PC-9 (cell line): ENCODE measurements at places on chromosomes 1 and 21. TPM values are rescaled to one million over a fixed set of nuclear protein-coding genes. Genes with fewer than 3 reads are reported as not detected.

Gene CELA2A
- not detected in 2 replicates for total RNA-seq

Gene KIF14
- 22.8 and 30.0 TPM in 2 replicates for total RNA-seq

Gene SLC35A3
- total RNA-seq, result 22.9 and 23.5 TPM in 2 replicates

Gene CBR3
- 20.1 and 23.6 TPM in 2 replicates for total RNA-seq

DNA sequence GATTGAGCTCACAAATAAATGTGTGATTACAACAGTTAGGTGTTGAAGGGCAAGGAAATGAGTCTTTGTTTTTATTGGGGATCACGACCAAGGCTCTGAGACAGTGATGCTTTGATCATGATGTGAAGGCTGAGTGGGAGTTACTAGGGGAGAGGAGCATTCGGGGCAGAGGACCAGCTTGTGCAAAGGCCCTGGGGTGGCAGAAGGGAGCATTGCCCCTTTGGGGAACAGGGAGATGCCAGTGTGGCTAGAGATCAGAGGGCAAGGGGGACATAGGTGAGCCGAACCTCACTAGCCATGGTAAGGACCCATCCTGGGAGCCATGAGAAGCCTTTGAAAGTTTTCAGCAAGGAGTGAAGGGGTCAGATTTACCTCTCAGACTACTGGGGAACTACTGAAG is 31.1 kb downstream of the TNFRSF8 start:
- no peak overlapping the region for H3K27ac ChIP-seq
- no peak for DNase-seq
- no peak overlapping the region for H3K4me3 ChIP-seq
- H3K4me1 ChIP-seq, result no peaks in the 10 kb centered on the region
- H3K36me3 ChIP-seq, result no peaks in the 10 kb centered on the region
- peaks cover 5% of the 10 kb centered on the region; the same call in 1 of the 2 replicates for H3K27me3 ChIP-seq

- H3K27me3 ChIP-seq, result no peaks in the 10 kb centered on the region
- no peak overlapping the region for H3K4me3 ChIP-seq
- peaks cover 37% of the 10 kb centered on the region for H3K4me1 ChIP-seq
- H3K36me3 ChIP-seq, result no peaks in the 10 kb centered on the region
Measured at GRCh38 chr21:31360717-31361116, 16.7 kb upstream of the TIAM1 start.

GRCh38 chr21:26544201-26544775 is 28.8 kb downstream of the CYYR1 start:
- no peak overlapping the region for H3K4me3 ChIP-seq
- H3K36me3 ChIP-seq, result no peaks in the 10 kb centered on the region
- H3K4me1 ChIP-seq, result no peaks in the 10 kb centered on the region
- H3K27me3 ChIP-seq, result no peaks in the 10 kb centered on the region

- no peaks in the 10 kb centered on the region for H3K4me1 ChIP-seq
- no peaks in the 10 kb centered on the region for H3K36me3 ChIP-seq
- no peak overlapping the region for H3K4me3 ChIP-seq
- DNase-seq, result no peak
- H3K27me3 ChIP-seq, result peaks cover 60% of the 10 kb centered on the region
- no peak overlapping the region for H3K27ac ChIP-seq
Measured at GRCh38 chr1:7444363-7444762, 326.7 kb upstream of the VAMP3 start.

DNA sequence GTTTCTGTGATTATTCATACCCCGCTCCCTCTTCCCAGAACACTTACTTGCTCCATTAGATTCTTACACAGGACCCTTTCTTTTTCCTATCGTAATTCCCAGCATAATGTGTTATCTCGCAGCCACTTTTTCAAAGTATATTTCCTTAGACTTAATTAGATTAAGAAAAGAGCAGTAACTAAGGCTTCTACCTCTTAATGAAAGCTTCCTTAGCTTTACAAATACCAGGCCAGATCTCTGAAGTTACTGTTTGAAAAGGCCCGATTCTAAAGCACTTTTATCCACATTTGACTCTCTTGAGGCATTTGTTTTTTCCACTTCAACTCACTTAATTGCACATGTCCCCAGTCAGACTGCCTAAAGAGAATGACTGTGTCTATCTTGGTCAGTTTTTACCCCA is 1264.3 kb upstream of the ADGRL2 start:
- DNase-seq, result no peak
- H3K4me1 ChIP-seq, result 0 out of 2 replicates have a peak, but pooled peaks cover 6% of the 10 kb centered on the region
- H3K4me3 ChIP-seq, result no peak overlapping the region
- H3K27ac ChIP-seq, result no peak overlapping the region
- no peaks in the 10 kb centered on the region for H3K27me3 ChIP-seq

- peak overlapping the region; percentile 92 for H3K4me3 ChIP-seq
- H3K36me3 ChIP-seq, result no peaks in the 10 kb centered on the region
- no peaks in the 10 kb centered on the region for H3K27me3 ChIP-seq
- peak overlapping the region; percentile 27 for H3K27ac ChIP-seq
- H3K4me1 ChIP-seq, result peaks cover 36% of the 10 kb centered on the region
- DNase-seq, result no peak
Measured at GRCh38 chr21:26168371-26168770, 2.2 kb downstream of the APP start.

- peaks cover 9% of the 10 kb centered on the region for H3K4me1 ChIP-seq
- no peak overlapping the region for H3K27ac ChIP-seq
- DNase-seq, result no peak
- H3K27me3 ChIP-seq, result peaks cover 28% of the 10 kb centered on the region; the same call in 1 of the 2 replicates
- no peaks in the 10 kb centered on the region for H3K36me3 ChIP-seq
Measured at GRCh38 chr1:156669794-156670193, 7.4 kb downstream of the NES start.

GRCh38 chr1:109802136-109802900 is 38.6 kb upstream of the EPS8L3 start:
- H3K27me3 ChIP-seq, result no peaks in the 10 kb centered on the region
- no peak overlapping the region for H3K27ac ChIP-seq

GRCh38 chr21:29299916-29300806 is 1.4 kb downstream of the BACH1 start:
- H3K4me3 ChIP-seq, result peak overlapping the region; percentile 92
- no peaks in the 10 kb centered on the region for H3K36me3 ChIP-seq
- H3K4me1 ChIP-seq, result peaks cover 38% of the 10 kb centered on the region
- peak overlapping the region; percentile 91 for H3K27ac ChIP-seq
- no peaks in the 10 kb centered on the region for H3K27me3 ChIP-seq
- DNase-seq, result peak; percentile 39

- no peak overlapping the region for H3K4me3 ChIP-seq
- H3K4me1 ChIP-seq, result peaks cover 50% of the 10 kb centered on the region
- no peak for DNase-seq
- H3K27ac ChIP-seq, result no peak overlapping the region
Measured at GRCh38 chr1:109252893-109253802, 3.8 kb downstream of the CELSR2 start.

- H3K4me1 ChIP-seq, result no peaks in the 10 kb centered on the region
- DNase-seq, result no peak
- no peaks in the 10 kb centered on the region for H3K27me3 ChIP-seq
Measured at GRCh38 chr1:13549521-13549920, 34.1 kb upstream of the PDPN start.

- no peaks in the 10 kb centered on the region for H3K27me3 ChIP-seq
- H3K4me3 ChIP-seq, result no peak overlapping the region
- H3K4me1 ChIP-seq, result peaks cover 43% of the 10 kb centered on the region
- no peak for DNase-seq
- no peak overlapping the region for H3K27ac ChIP-seq
Measured at GRCh38 chr1:84264961-84265360, 36.5 kb upstream of the SAMD13 start.

DNA sequence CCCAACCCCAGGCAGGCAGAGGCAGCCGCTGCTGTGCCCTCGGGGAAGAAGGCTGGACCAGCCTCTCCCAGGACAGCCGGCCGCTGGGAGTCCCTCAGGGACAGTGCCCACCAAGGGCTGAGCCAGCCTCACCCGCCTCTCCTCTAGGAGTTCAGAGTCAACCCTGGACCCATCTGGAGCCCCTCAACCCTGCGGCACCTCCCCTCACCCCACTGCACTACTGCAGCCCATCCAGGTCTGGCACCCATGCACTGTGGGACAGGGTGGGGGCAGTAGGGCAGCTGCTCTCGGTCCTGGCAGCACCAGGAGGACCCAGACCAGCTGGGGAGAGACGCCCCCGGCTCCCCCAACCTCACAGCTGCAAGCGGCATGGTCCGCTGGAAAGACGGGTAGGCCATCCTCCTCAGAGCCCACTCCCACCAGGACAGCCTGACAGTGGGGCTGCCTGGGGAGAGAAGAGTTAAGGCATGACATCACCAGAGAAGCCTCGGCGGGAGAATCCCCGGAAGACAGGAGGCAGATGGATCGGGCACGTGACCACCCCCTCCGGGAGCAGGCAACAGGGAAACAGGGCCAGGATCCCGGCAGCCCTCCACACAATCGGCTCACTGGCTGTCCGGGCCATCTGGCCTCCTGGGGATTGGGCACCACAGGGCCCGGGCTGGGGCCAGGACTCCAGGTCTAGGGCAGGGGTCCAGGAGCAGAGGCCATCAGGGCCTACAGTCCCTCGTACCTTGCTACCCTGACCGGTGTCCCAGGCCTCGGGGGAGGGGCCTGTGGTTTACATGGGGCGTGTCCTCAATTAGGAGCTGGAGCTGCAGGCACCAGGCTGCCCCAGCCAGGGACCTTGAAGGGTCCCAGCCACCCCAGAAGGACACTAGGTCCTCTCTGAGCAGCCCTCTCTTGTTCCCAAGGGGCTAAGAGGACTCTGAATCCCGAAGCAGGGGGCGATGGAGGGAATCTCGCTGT is 3.1 kb downstream of the ACAP3 start:
- H3K36me3 ChIP-seq, result no peaks in the 10 kb centered on the region
- H3K4me3 ChIP-seq, result no peak overlapping the region
- peaks cover 31% of the 10 kb centered on the region for H3K4me1 ChIP-seq
- no peaks in the 10 kb centered on the region for H3K27me3 ChIP-seq
- DNase-seq, result peak; percentile 53
